ENCODE measurements at places on chromosomes 11 and 22.
A peak's percentile ranks its signal among the peaks of the same experiment; 100 is the strongest.

GRCh38 chr11:27621405-27622161 lies 78.7 kb downstream of the BDNF start:
- no peak for DNase-seq

DNA sequence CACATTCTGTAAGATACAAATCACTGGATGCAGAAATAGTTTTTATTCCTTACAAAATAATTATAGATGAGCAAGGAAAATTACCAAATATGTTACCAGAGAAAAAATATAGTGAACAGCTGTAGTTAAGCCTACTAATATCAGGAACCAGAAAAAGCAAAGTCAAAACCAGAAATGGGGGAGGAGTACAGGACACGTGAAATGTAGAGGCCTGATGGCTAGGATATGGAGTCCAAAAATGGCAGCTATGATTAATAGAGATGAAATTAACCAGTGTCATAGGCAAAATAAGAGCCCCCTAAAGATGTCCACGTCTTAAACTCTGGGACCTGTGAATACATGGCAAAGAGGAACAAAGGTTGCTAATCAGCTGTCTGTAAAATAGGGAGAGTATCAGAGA lies 34.1 kb downstream of the MRE11 start:
- no peak for DNase-seq

- no peak for DNase-seq
These were observed 73.2 kb upstream of the TCF20 start for GRCh38 chr22:42343531-42344081.

DNA sequence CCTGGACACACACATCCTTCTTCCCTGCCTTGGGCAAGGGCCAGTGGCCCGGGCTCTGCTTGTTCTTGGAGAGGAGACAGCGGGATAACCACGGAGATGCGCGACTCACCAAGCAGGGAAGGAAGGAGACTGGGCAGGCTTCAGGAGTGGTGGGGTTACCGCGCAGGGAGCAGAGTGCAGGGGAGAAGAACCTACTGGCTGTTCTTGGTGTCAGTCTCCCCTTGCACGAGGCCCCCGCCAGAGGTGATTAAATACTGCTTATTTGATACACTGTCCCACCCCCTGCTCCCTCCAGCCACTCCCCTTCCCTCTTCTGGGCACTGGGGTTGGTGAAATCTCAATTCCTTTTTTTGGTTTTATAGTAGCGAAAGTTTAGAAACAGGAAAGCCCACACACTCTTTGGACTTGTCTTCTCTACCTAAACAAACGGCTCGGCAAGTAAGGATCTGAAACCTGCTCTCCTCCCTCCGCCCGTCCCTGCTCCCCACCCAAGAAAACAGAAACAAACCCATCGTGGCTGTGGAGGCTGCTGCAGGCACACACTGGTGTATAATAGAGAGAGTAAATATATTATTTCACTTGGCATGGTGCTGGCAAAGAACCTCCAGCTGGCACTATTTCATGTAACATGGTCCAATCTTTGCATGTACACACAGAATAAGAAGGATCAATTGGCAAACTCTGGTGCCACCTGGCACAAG lies 10.8 kb downstream of the LARGE2 start:
- no peak for DNase-seq

GRCh38 chr11:35145271-35145670 lies 6.3 kb downstream of the CD44 start:
- no peak for DNase-seq

GRCh38 chr11:127461241-127462064 lies 460.9 kb upstream of the KIRREL3 start:
- no peak for DNase-seq

DNA sequence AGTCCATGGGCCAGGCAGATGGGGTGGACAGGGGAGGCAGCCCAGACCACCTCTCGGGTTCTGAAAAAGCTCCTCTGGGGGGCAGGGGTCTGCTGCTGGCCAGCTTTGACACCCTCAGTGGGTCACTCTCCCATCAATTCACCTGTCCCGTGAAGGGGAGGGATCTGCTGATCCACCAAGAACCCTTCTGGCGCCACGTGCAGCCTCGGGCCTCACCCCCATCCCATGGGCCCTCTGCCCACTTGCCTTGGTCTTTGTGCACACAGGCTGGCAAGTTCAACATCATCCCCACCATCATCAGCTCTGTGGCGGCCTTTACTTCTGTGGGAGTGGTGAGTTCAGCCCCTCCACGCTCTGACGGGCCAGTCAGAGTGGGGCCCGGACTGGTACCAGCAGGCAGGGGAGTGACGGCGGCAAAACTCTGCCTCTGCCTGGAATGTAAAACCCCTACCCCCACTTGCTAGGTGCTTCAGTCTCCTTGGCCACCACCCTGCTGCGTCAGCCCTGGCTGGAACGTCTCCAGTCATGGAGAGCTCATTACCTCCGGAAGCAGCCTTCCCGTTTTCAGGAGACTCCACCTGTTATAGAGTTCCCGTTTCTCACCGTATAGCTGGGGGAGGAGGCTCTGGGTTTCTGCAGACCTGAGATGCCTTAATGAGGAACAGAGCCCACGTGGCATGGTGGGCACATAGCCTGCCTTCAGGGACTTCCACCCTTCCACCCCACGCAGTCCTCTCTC lies 12.7 kb downstream of the PRG3 start:
- no peak for DNase-seq

GRCh38 chr22:38981005-38981991 lies 849 bp upstream of the APOBEC3B start:
- DNase-seq, result peak; percentile 17

GRCh38 chr22:32897400-32897799 lies 95.9 kb downstream of the TIMP3 start:
- DNase-seq, result no peak

GRCh38 chr11:114522818-114523217 lies 36.9 kb downstream of the NXPE1 start:
- DNase-seq, result no peak

DNA sequence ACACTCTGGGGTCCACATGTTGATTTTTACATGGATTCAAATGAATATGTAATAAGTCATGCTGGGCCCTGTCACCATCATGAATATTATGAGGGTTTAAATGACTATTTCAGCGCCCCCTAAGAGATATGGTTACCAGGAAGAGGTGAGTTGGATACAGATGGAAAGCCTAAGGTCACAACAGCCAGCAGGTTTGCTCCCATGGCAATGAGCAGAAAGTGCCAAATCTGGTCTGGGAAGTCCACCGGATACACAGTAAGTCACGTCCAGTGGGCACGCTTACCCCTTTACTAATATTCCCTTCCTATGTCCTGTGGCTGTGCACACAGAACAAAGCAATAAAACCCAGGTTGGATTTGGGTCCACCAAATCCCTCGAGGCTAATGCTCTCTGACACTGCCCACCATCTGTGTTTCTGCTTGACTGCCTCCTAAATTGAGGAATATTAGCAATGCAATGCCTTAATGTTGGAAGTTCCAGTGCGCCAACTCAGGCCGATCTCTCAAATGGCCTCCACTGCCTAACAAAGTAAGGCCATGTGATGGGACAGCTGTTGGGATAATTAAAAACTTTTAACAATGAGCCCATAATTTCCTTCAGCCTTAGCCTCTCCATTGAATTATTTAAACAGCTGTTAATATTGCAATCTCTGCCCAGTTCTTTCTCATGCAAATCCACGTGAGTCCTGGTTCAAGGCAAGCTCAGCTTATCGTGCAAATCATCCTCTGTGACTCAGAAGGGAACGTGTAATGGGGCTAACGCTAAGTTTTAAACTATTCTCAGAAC lies 97.6 kb downstream of the SLC1A2 start:
- DNase-seq, result peak; percentile 82

- no peak for DNase-seq
These were observed 27.2 kb downstream of the OR2AT4 start for GRCh38 chr11:75069473-75069872.

DNA sequence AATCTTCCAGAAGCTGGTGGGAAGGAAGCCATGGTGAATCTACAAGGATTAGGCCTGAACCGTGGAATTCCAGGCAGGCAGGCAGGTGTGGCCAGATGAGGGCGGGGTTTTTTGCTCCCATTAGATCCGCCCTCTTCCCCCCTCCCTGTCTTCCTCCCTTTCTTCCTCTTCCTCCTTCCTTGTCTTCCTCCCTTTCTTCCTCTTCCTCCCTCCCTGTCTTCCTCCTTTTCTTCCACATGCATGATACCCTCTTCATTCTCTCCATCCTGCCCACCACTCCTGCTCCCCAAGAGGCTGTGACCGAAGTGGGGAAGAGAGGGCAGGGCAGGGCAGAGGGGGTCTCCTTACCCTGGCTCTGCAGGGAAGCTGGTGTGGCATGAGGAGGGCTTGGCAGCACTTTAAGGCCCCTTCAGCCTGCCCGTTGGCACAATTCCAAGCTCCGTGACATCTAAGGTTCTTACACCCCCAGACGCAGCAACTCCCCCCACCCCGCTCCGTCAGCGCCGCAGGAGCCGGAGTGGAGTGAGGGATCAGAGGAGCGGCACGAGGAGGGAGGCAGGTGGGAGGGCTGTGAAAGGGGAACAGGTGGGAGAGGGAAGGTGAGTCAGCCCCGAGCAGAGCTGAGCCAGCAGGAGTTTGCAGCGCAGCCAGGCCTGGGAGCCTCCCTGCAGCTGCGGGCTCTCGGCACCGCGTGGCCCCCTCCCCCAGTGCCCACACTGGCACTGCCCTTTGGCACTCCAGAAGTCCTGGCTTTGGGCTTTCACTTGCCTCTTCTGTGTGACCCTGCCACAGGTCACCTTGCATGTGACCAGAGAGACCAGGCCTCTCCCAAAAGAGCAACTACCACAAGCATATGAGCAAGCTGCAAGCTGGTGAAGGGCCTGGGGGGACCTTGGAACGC lies 32.1 kb downstream of the KCNJ4 start:
- DNase-seq, result no peak

- DNase-seq, result no peak
These were observed 23.7 kb downstream of the TMPRSS13 start for GRCh38 chr11:117905524-117905923.

DNA sequence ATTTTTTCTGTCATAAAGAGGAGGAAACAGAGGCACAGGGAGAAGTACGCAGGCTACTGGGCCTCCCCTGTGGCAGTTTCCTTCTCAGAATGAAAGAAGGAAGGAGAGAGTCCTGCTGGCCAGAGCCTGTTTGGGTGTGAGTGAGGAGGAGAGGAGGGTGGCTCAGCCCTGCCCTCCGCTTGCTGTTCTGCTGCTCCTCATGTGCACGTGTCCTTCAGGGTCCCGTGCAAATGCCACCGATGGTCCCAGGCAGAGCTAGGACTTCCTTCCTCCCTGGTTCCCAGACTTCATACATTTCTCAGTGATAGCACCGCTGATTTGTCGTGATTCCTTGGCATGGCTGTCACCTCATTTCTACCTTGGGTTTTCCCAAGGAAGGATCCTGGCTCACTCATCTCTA lies 88.7 kb downstream of the PKNOX2 start:
- DNase-seq, result no peak

GRCh38 chr11:112440518-112440917 lies 179.9 kb upstream of the PLET1 start:
- no peak for DNase-seq

DNA sequence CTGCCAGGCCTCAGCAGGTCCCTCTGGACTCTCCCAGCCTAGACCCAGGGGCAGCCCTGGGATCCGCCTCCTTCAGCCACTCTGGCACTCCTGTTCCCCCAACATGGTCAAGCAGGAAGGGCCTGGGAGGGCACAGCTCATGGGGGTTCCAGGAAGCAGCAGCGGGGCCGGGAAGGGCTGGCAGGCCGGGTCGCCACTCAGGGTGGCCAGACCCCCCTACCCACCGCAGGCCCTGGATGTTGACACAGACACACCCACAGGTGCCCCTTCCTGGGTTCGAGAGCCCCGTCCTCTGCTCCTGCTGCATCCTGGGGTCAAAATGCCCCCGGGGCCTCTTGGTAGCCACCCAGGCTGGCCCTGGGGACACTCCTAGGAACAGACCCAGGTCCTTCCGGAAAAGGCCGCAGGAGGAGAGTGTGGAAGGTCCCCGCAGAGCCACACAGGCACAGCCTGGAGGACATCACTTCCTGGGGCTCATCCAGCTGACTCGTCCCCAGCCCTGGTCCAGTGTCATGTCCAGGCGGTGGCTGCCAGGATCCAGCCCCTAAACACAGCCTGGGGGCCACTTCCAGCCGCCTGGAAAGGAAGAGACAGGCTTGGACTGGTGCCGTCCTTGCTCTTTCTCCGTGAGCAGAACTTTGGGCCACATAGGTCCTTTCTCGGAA lies 6.8 kb upstream of the PIM3 start:
- no peak for DNase-seq

DNA sequence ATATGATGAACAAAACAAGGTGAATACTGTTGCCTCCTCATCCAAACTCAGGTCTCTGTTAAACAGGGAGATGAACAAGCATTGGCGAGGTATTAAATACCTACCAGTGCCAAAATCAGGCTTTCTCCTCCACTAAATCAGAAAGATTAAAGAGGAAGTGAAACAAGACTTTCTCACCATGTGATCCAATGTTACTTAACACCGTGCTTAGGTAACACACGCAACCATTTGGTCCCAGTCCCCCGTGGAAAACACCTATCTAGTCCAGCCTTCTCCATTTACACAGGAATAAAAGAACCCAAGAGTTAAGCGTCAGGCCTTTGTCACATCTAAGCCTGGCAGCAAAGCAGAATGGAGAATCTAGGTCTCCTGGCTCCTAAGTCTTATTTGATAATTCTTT lies 34.5 kb downstream of the TENM4 start:
- DNase-seq, result no peak

GRCh38 chr11:38446336-38446735 lies 1848.3 kb upstream of the RAG2 start:
- no peak for DNase-seq

GRCh38 chr11:46637546-46637945 lies 20.2 kb downstream of the ATG13 start:
- DNase-seq, result no peak

- no peak for DNase-seq
These were observed 115.6 kb downstream of the SGSM3 start for GRCh38 chr22:40485813-40486667.

DNA sequence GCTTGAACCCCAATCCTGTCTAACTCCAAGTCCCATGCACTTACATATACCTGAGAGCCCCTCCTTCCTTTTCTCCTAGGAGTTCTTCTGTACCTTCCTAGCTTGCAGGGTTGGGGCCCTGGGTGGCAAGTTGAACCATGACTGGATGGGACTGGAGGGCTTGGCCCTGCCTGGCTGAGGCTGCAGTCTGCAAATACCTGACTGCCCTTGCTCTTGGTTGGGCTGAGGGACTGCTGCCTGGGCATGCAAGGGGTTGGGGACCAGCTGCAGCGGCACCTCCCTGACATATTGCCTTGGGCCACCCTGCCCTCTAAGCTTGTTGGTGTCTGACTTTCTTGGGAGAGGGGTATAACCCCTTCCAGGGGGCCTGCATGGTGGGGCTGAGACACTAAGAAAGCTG lies 9.8 kb upstream of the SLC39A13 start:
- DNase-seq, result no peak

DNA sequence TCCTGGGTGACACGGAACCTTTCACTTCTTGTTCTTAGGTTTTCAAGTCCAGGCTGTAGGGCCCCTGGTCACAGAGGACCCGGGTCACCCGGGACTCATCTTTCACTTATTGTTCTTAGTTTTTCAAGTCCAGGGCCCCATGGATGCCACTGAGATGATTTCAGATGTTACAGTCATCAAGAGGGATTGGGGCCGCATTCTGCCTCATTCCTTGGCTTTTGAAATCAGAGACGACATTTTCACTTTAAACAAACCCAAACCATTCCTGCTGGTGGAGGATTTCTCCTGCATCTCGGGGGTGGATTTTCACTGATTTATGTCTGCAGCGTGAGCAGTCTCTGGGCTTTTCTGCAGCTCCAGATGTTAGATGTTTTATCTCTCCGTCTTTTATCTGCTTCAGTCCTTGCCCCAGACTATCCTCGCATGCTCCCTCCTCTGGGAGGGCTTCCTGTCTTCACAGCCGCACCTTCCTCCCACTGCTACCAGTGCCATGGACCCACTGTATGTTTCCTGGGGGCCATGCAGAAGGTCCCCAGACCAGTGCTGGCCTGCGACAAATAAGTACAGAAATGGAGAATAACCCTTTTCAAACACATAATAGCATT lies 27.4 kb downstream of the FBLN1 start:
- no peak for DNase-seq

GRCh38 chr11:12701811-12702592 lies 27.8 kb downstream of the TEAD1 start:
- no peak for DNase-seq
